ENCODE measurements at places on chromosomes 5 and 9. TPM values are rescaled to one million over a fixed set of nuclear protein-coding genes. Genes with fewer than 3 reads are reported as not detected.
A peak's percentile ranks its signal among the peaks of the same experiment; 100 is the strongest.

DNA sequence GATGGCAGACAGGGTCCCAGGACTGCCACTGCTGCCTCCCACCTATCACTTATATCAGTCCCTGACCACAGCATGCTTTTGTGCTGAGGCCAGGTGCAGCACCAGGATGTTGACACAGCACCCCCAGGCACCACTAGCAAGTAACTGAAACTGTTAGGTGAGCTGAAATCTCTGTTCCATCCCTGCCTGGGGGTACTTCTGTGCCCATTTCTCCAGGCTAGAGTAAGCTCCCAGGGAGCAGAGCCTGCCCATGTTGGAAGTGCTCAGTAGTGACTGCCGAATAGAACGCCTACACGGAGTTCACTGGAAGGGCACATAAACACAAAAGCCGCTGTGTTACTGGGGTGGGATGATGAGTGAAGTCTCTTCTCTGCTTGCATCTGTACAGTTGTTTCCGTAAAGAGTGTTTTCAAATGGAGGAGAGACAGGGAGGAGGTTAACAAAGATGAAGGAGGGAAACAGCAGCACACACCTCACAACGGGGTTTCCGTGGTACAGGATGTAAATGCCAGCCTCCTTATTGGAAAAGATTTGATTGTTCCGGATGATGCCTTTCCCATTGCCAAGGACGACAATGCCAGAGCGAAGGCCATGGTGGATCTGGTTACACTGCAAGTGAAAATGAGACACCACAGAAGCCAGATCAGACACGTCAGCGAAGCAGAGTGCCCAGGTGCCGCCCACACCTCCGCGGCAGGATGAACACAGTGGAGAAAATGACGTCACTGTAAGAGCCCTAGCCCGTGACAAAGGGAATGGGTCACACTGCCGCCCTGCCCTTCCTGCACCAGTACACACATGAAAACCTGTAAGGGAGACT lies 43.1 kb downstream of the POLR1E start:
- H3K36me3 ChIP-seq = peaks cover 46% of the 10 kb centered on the region
- no peaks in the 10 kb centered on the region for H3K27me3 ChIP-seq
- H3K27ac ChIP-seq = no peak overlapping the region
- no peak overlapping the region for H3K4me3 ChIP-seq

The TCF7 gene
- total RNA-seq = 5.7 TPM

The LRRC70 gene
- total RNA-seq = 3.6 TPM

- peaks cover 13% of the 10 kb centered on the region for H3K4me1 ChIP-seq
- peak overlapping the region; percentile 50 for H3K4me3 ChIP-seq
- peak overlapping the region; percentile 27 for H3K27ac ChIP-seq
- H3K27me3 ChIP-seq = peaks cover 27% of the 10 kb centered on the region
These were observed 51.6 kb downstream of the AHRR start for GRCh38 chr5:372996-373709.

The FBXL7 gene
- 2.9 TPM for total RNA-seq

Data from suprapubic skin (tissue), 4 donors.